ENCODE measurements at places on chromosomes 6 and 20.
A peak's percentile ranks its signal among the peaks of the same experiment; 100 is the strongest.

DNA sequence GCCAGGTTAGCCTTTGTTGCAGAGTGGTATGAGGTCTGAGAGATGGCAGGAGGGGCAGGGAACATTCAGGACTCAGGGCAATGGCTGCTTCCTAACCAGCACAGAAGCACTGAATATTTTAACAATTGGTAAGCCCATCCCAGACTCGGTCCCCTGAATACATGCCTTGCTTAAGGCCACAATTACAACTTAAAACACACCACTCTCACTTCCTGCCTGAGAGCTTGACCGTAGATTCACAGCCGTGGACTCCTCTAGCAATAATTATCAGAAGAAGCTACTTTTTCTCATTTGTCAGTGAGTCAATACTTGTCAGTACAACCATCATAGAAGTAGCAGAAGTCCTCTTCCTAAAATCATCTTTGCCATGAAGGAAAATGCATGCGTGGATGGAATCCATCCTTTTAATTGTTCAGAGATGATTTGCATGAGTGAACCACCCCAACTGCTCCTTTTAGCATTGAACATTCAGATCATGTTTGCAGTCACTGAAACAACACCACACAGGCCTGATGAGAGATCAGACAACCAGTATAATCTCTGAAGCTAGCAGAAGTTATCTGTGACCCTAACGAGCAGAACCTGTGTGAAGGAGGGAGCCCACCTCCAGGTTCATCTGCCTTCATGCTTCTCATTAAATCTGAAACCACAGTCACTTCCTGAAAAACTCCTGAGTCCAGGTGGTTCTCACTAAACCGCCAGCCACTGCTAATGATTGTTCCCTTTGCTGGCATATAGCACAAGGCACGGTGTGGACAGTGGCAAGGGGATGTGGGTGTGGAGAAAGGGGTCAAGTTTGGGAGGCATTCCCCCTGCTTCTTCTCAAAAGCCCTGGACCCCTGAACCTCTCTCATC lies 333.9 kb upstream of the CNR1 start:
- DNase-seq = no peak

DNA sequence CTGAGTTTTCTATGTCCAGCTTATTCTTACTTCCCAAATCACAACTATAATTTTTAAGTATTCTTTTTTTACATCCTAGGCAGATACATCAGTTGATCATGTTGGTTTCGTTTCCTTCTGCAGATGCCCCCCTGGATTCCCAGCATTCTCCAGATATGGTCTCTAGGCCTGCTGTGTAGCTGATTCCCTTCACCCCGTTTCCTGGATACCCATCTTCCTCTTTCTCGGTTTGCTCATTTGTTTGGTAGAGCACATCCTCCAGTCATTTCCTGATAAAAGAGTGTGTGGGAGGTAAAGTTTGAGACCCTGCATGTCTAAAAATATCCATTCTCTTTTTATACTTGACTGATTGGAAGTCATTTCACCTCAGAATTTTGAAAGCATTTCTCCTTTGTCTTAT lies 66.4 kb downstream of the ANKS1A start:
- DNase-seq = peak; percentile 6

GRCh38 chr6:116461932-116462885 lies 1.0 kb downstream of the CALHM6 start:
- peak; percentile 62 for DNase-seq

GRCh38 chr6:14046476-14047068 lies 71.0 kb upstream of the CD83 start:
- DNase-seq = peak; percentile 32

GRCh38 chr6:150620244-150620643 lies 20.6 kb downstream of the PLEKHG1 start:
- DNase-seq = no peak

- DNase-seq = no peak
These were observed 197.6 kb downstream of the DLL1 start for GRCh38 chr6:170093276-170093657.

GRCh38 chr20:56433880-56434255 lies 21.8 kb downstream of the CASS4 start:
- DNase-seq = no peak

GRCh38 chr20:1332749-1333300 lies 3.9 kb upstream of the SDCBP2 start:
- DNase-seq = no peak

DNA sequence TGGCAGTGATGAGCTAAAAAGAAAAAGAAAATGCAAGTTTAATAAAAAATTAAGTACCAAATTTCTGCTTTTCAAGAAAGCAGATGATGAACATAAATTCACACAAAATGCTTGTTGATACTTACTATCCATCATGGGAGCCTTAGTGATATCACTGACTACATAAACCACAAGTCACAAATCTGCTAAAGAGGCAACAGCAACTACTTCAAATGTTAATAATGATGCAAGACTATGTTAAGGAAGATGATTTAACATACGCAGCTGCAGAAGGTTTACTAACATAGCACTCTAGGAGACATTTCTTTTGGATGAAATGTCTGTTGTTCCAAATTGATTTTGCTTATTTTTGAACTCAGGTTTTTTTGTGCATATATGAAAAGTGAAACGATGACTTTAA lies 18.6 kb downstream of the FYN start:
- DNase-seq = no peak

- no peak for DNase-seq
These were observed 139.7 kb downstream of the PAK5 start for GRCh38 chr20:9699181-9699580.

- no peak for DNase-seq
These were observed 22.8 kb upstream of the RAB22A start for GRCh38 chr20:58286729-58287128.

GRCh38 chr6:166456395-166457156 lies 73.8 kb upstream of the MPC1 start:
- peak; percentile 11 for DNase-seq

- no peak for DNase-seq
These were observed 377.6 kb downstream of the ESR1 start for GRCh38 chr6:152184917-152185574.

DNA sequence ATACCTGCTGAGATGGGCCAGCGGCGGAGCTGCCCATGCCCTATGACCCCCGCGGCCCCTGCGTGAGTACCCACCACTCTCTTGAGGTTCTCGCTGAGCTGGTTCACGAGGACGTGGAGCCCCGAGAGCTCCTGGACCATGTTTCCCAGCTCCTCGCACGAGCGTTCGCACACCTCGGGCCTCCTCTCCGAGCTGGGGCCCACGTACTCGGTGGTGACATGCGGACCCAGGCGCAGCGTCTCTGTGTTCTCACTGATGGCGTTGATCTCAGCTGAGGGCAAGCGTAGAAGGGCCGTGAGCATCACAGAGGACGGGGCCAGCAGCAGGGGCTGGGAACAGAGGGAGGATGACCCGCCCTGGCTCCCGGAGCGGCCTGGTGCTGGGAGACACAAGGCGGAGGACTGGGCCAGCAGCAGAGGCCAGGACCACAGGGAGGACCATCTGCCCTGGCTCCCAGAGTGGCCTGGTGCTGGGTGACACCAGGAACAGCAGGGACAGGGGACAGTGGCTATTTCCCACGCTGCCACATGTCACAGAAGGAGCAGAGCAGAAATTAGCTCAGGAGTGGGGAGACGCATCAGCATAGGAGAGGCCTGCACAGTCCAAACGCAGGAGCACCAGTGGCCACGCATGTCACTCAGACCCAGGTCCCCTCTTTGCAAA lies 11.8 kb downstream of the THBS2 start:
- no peak for DNase-seq

GRCh38 chr6:41280381-41281057 lies 6.0 kb downstream of the TREM1 start:
- DNase-seq = no peak

DNA sequence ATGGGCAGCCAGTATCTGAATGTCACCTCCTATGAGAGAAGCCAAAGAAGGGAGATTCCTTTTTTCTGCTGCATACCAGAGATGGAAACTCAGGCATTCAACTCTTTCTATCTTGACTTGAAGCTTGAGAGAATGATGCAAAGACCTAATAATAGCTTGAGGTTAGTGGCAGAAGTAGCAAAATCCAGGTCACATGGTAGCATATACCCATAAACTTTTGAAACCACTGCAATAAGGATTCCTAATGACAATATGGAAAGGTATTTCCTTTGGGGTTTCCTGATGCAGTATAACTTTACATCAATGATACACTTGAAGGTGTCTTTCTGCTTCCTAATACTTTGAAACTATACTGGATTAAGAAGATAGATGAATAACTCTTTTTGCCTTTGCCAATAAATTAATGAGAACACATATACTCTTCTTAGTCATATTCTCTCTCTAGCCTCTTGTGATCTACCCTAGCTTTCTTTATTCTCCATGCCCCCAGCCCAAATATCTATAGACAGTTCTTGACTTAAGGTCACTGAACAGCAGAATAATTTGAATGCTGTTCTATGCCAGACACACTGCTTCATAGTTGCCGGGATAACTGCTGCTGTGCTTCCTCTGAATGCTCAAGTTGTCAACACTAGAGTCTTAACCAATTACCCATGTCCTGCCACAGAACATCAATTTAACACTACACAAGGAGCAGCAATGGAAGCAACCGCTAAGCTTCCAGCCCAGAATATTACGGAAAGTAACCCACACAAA lies 155.5 kb upstream of the SIM1 start:
- DNase-seq = no peak

DNA sequence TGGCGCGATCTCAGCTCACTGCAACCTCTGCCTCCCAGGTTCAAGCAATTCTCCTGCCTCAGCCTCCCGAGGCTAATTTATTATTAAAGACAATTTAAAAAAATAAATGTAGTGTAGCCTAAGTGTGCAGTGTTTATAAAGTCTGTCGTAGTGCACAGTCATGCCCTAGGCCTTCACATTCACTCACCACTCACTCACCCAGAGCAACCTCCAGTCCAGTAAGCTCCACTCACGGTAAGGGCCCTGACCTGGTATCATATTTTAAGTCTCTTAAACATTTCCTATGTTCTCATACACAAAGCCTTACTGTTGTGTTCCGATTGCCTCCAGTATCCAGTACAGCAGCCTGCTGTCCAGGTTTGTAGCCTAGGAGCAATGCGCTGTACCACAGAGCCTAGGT lies 168.2 kb upstream of the FOXQ1 start:
- no peak for DNase-seq

- no peak for DNase-seq
These were observed 56.1 kb downstream of the SGK1 start for GRCh38 chr6:134261766-134262165.

- DNase-seq = no peak
These were observed 38.6 kb upstream of the CST7 start for GRCh38 chr20:24910461-24910860.

GRCh38 chr6:152399399-152399798 lies 237.8 kb downstream of the SYNE1 start:
- no peak for DNase-seq

DNA sequence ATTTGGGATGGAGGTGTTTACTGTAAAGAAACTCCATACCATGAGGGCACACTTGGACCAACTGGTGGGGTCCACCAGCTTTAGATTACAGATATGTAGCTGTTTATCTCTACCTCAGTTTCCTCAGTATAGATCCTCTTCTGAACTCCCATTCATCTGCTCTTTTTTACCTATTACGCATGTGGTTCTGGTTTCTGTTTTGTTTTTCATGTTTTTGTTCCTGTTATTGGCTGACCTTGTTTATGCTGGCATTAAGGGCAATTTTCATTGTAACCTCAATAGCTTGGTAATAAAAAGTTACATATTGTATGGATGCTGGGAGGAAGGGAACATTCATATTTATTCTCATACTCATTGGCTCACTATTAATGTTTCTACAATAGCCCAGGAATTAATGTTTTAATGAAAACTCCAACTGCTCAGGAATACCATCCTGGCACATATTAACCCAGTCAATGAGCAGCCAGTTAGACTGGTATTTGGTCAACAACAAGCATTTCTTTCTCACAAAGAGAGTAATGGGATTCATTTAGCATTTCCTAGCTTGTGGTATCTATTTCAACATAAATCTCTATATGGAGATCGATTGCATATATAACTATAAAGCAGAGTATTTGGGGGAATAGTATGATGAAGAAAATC lies 83.8 kb upstream of the FAM184A start:
- no peak for DNase-seq

GRCh38 chr6:141282263-141282662 lies 850.5 kb upstream of the GJE1 start:
- DNase-seq = no peak

DNA sequence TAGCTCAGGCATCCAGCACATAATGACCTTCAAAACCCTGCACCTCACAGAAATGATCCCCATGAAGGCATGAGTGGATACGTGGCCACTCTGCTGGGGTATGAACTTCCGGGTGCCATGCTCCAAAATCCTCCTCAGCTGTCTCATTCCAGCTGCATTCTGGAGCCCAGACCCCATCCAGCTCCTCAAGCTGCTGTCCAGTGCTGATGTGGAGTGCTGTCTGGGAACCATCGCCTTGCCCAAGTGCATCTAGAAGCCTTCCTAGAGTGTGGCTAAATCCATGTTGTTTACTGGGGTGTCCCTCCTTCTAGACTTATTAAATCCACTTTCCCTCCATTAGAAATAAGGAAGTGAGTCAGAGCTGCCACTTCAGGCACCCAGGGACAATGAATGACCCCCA lies 130.8 kb upstream of the PTPRT start:
- DNase-seq = no peak

DNA sequence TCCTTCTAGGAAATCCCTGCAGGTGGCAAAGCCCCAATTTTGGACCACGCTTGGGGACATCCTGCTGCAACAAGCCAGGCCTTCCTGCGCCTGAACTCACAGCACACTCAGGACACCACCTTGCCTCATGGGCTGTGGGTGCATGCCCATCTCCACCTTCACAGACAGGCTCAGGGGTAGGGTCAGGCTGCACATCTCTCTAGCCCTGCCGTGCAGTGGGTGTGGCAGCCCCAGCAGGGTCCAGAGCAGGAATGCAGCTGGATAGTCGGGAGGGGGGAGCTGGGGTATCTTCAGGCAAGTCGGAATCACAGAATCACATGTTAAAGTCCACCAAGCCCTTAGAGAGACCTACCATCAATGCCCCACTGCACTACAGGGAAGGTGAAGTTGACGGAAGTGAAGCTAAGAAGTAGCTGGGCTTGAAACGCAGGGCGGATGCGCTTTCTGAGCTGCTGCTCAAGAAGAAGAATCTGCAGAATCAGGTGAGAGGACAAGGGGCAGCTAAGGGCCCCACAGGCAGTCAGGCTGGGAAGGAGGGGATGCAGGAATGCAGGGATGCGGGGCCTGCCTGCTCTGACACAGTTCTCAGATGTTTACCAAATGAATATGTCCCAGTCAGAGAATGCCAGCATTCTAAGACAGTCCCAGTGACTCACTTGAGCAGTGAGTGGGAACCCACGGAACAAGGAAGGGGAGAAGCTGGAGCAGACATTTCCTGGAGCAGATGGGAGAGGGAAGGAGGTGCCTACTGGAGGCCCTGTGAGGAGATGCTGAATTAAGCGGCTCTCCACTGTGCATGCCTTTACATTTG lies 11.3 kb downstream of the SERPINB6 start:
- DNase-seq = no peak

GRCh38 chr6:43789447-43789846 lies 19.4 kb downstream of the VEGFA start:
- DNase-seq = no peak

GRCh38 chr6:71482742-71483141 lies 194.1 kb downstream of the OGFRL1 start:
- DNase-seq = no peak

GRCh38 chr6:82072751-82073150 lies 174.8 kb downstream of the IBTK start:
- DNase-seq = no peak
